ENCODE measurements at places on chromosomes 4 and X. TPM values are rescaled to one million over a fixed set of nuclear protein-coding genes. Genes with fewer than 3 reads are reported as not detected.

HSPA4L gene
- total RNA-seq: 6.1 TPM

WDR17 gene
- total RNA-seq: 3.3 TPM

FGFBP2 gene
- total RNA-seq: not detected

KLHL4 gene
- 1.8 TPM for total RNA-seq

PHKA1 gene
- 5.5 TPM for total RNA-seq

GABRG1 gene
- total RNA-seq: not detected

MID1IP1 gene
- 93.1 TPM for total RNA-seq

SLIT2 gene
- 29.1 TPM for total RNA-seq

CCSER1 gene
- not detected for total RNA-seq

FGA gene
- total RNA-seq: not detected

ADH1A gene
- not detected for total RNA-seq

TRIM75 gene
- not detected for total RNA-seq

EREG gene
- 13.5 TPM for total RNA-seq

PPEF2 gene
- not detected for total RNA-seq

NAT8L gene
- total RNA-seq: under 0.01 TPM

LANCL3 gene
- total RNA-seq: not detected

USP53 gene
- 143 TPM for total RNA-seq

ANXA3 gene
- total RNA-seq: 5.9 TPM

PPARGC1A gene
- 0.59 TPM for total RNA-seq

SSX4B gene
- total RNA-seq: not detected

C4orf36 gene
- total RNA-seq: not detected

FGD1 gene
- total RNA-seq: 8.5 TPM

SPATA4 gene
- 0.20 TPM for total RNA-seq

TMSB4X gene
- total RNA-seq: 3,331 TPM

NXF2B gene
- not detected for total RNA-seq

MAGEA2 gene
- not detected for total RNA-seq

CT55 gene
- not detected for total RNA-seq

HTN1 gene
- not detected for total RNA-seq

FDCSP gene
- not detected for total RNA-seq

MAGEC1 gene
- total RNA-seq: not detected

EBP gene
- 261 TPM for total RNA-seq

SAGE1 gene
- not detected for total RNA-seq

ASB9 gene
- 2.2 TPM for total RNA-seq

PITX2 gene
- total RNA-seq: 0.59 TPM

AMELX gene
- not detected for total RNA-seq

XKRX gene
- under 0.01 TPM for total RNA-seq

MAGEE1 gene
- 1.4 TPM for total RNA-seq

ASB11 gene
- not detected for total RNA-seq

RBM47 gene
- total RNA-seq: 0.98 TPM

ETDB gene
- total RNA-seq: not detected

DLG3 gene
- 2.2 TPM for total RNA-seq

CXCL1 gene
- total RNA-seq: 46.7 TPM

SPINK2 gene
- total RNA-seq: not detected

LINC00632 gene
- total RNA-seq: 7.3 TPM

GUF1 gene
- total RNA-seq: 14.3 TPM

SSX2 gene
- total RNA-seq: not detected

CXorf49 gene
- not detected for total RNA-seq

FAM9A gene
- total RNA-seq: not detected

NKX6-1 gene
- total RNA-seq: under 0.01 TPM

HS3ST1 gene
- total RNA-seq: not detected

SPARCL1 gene
- total RNA-seq: 1.1 TPM

P2RY4 gene
- 0.39 TPM for total RNA-seq

KCTD8 gene
- total RNA-seq: 0.20 TPM

SLC38A5 gene
- 131 TPM for total RNA-seq

TMPRSS11A gene
- not detected for total RNA-seq

ZFYVE28 gene
- total RNA-seq: 4.9 TPM

TRIM60 gene
- total RNA-seq: not detected

NFKB1 gene
- total RNA-seq: 34.8 TPM
